ENCODE measurements at places on chromosomes 5 and 9.

DNA sequence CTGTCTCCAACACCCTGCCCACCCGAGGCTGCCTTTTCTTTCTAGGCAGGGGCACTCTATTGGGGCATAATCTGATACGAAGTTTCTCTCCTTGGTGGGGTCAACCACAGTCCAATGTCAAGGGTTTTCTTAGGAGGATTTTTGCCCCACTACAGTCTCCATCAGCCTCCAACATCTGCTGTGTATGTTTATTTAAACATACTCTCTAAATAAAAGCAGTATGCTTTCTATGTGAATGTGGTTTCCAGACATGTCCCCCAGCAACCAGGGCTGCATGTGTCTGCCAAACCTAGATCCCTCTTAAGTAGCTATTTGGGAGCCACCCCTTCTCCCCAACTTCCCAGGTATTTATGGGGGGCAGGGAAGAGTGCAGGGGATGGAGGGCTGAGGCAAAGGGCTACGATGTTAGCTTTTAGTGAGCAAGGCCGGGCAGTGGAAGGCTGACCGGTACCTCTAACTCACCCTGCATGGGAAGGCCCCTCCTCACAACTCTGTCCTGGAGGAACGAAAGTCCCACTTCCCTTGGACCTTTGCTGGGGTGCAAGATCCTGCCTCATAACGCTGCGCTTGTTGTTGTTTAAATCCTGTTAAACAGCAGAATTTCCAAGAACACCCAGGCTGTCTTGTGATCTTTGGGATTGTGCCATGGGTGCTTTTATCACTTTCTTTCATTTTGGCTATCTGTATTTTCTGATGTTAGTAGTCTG is 75.4 kb downstream of the NREP start:
- DNase-seq: no peak

GRCh38 chr9:134686896-134687295 is 45.3 kb downstream of the COL5A1 start:
- DNase-seq: no peak

DNA sequence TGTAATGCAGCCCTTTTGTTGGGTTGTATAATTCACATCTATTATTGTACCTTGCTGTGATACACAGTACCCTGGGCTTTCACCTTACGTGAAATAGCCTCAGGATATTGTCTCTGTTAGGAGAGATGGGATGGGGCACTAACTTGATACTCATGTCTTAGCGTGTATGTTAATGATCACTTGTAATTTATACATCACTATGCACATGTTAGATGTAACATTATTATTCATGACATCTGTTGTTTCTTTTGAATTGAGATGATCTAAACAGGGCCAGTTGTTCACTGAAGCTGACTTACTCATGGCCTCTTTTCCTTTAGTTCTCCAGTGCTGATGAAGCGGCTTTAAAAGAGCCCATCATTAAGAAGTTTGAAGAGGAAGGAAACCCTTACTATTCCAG is 65.2 kb downstream of the MCCC2 start:
- DNase-seq: no peak

- DNase-seq: no peak
Measured at GRCh38 chr9:97518909-97519307, 17.4 kb downstream of the TMOD1 start.

Measured in stimulated activated CD4-positive, alpha-beta T cell treated with anti-CD3 and anti-CD28 coated beads, Interleukin-4, amount 100 ng/mL, for 4 hours (primary cell).